ENCODE measurements at places on chromosomes 12 and 14.
A peak's percentile ranks its signal among the peaks of the same experiment; 100 is the strongest.

DNA sequence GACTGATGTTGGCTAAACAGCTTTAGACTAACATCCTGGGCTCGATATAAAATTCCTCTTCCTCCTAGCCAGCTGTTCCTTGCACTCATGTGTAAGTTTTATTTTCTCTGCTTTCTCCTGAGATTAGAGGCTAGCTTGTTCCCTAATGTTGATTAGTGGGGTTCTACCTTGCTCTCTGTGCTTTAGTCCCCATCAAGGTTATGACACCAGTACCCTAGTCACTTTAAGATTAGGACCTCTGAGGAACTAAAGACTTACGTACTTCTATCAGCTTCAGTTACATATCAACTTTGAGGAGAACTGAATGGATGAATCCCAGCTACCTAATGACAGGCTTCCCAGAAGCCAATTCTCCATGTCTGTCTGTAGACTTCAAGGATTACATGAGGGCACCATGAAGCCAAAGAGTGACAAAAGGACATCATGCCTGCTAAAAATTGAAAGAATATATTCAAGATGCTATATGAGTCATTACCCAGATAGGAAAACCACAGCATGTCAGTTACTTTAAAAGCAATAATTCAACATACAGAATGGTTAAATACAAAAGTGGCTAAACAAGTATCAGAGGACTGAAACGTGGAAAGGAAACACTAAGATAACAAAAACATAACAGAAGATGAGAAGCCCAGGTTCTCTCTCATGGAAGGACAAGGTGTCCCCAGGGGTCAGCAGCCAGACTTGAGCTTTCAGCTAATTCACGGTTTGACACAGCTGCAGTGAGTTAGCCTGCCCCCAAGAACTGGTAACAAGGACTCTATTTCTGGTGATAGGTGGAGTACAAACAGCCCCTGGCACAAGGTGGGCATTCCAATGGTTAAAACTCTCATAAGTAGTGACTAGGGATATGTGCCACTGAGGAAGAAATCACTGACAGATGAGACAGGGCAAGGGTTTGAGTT lies 20.4 kb downstream of the ADAM20 start:
- DNase-seq = no peak

DNA sequence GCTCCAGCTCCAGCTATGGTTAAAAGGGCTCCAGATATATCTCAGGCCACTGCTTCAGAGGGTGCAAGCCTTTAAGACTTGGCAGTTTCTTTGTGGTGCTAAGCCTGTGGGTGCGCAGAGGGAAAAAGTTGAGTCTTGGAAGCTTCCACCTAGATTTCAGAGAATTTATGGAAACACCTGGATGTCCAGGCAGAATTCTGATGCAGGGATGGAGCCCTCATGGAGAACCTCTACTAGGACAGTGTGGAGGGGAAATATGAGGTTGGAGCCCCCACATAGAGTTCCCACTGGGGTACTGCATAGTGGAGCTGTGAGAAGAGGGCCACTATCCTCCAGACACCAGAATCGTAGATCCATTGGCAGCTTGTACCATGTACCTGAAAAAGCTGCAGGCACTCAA lies 69.9 kb downstream of the SDR9C7 start:
- DNase-seq = no peak

DNA sequence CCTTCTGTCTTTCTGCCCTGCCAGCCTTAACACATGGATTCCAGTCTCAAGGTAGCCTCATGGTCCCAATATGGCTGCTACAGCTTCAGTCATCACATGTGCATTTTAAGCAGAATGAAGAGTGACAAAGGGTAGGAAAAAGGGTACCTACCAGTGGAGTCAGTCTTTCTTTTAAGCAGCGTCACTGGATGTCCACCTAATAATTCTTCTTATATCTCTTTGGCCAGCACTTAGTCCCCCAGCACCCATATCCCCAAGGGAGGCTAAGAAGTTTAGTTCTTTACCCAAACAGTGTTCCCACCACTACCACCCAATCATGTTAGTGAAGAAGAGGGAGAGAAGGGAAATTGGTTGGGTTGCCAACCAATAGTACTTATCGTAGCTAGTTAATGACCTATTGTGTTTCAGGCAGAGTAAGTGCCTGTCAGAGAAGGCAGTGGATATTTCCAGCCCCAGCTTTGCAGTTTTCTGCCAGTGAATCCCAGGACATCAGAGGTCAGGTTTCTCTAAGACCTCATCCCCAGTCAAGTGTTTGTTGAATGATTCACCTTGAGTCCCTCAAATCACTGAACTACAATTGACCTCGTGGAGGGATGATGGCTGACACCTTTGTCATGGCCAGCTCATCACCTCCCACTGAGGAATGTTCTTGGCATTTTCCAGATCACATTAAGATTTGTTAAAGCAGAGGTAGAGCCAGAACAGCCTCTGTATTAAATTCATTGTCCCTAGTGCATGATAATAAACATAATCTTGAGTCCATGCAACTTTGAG lies 250.9 kb upstream of the CRY1 start:
- DNase-seq = no peak

- no peak for DNase-seq
These were observed 97.2 kb downstream of the ZC3H14 start for GRCh38 chr14:88660056-88660455.

GRCh38 chr12:125434936-125435443 lies 369.8 kb downstream of the AACS start:
- DNase-seq = peak; percentile 20

DNA sequence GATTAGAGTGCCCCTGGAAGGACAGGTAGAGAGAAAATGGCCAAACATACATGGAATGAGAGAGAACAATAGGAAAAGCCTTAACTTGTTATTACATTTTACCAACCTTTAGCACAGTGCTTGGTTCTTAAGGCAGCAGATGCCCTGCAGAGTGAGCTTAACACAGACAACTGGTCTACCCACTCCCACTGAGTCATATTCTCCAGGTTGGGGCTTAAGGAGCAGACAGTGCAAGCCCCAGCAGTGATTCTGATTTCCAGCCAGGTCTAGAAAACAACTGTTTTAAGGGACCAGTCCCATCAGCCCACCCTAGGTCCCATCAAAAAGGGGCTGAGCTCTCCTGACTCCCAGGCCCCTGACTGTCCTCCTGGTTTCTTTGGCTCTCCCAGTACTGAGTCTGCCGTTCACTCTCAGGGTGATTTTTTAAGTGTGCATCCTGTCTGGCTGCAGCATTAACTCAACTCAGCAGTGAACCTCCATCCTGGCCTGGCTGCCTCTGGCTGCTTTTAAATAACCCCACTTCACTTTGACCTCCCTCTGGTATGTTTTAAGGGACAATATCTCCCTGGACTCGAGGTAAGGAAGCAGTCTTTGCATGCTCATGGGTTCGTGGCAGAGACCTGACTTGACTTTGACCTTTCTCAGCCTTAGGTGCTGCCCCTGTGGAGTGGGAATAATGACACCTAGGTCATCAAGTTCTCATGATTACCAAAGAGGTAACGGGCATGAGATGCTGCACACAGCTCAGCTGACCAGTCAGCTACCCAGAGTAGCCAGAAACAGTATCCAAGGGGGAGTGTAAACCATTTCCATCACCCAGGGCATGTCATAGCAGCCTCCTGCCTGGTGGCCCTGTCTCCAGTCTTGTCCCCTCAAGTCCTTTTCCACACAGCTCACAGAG lies 210.7 kb upstream of the PWP1 start:
- DNase-seq = no peak
